ENCODE measurements at places on chromosomes 7 and 10. TPM values are rescaled to one million over a fixed set of nuclear protein-coding genes. Genes with fewer than 3 reads are reported as not detected.

INA gene
- not detected for total RNA-seq

NACAD gene
- total RNA-seq: 2.3 TPM

SLC13A1 gene
- total RNA-seq: not detected

H2BK1 gene
- total RNA-seq: not detected

TMEM140 gene
- total RNA-seq: 31.2 TPM

CCDC201 gene
- not detected for total RNA-seq

FAM3C gene
- 51.4 TPM for total RNA-seq

GIMAP6 gene
- 61.7 TPM for total RNA-seq

SH3PXD2A gene
- total RNA-seq: 35.2 TPM

ATP6V0A4 gene
- 2.4 TPM for total RNA-seq

TBX20 gene
- not detected for total RNA-seq

GTF2IRD2 gene
- 22.2 TPM for total RNA-seq

All from upper lobe of right lung (tissue), 1 donor.